ENCODE measurements at places on chromosomes 7 and 10.

DNA sequence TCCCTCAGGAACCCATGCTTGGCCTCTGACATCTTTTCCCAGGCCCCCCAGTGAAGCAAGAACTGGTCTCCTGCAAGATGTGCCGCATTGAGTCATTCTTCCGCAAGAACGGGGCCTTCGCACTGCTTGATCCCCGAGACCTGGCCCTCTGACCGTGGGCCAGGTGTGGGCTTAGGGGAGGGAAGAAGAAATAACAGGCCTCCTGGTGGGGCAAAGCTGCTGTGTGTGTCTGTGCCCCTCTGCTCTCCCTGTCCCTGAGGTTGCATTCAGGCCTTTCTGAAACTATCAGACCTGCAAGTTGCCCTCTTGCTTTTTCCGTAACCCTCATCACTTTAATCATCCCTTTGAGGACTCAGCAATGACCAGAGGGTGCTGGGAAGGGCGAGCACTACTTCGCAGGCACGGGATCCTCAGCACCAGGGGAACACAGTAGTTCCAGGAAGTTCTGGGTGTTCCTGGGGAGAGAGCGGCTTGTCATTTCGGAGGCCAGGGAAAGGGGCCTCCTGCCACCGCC, 6.0 kb downstream of the ATP6V1F start:
- no peak for DNase-seq

- no peak for DNase-seq
Observed at GRCh38 chr7:11427686-11428273, 404.2 kb downstream of the THSD7A start.

DNA sequence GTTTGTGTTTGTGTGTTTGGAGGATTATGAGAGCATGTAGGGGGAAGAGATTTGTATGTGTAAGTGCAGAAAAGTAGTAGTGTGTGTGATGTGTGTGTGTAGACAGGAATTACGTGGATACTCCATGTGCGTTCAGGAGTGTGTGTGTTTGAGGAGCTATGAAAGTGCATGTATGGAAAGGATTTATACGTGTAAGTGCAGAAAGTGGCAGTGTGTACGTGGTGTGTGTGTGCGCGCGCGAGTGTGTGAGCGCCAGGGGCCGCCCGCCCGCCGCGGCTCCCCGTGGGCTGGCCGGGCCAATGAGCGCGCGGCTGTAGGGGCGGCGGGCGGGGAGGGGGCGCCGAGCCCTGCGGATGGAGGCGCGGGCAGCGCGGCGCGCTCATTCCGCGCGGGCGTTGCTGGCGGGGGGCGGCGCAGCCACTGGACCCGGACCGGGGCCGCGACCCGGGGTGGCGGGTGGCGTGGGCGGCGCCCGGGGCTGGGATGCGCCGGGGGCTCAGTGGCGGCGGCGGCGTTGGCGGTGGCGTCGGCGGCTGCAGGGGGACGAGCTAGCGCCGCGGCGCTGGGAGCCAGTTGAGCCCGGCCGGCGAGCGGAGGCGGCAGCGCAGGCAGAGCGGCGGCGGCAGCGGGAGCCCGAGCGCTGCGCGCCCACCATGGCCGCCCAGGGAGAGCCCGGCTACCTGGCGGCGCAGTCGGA, at the start of gene BICC1:
BICC1 (plus strand) TSS at position 382 of the 697 bp plus-strand sequence; CDS start at position 654, 272 bp downstream.
- DNase-seq: peak; percentile 84

DNA sequence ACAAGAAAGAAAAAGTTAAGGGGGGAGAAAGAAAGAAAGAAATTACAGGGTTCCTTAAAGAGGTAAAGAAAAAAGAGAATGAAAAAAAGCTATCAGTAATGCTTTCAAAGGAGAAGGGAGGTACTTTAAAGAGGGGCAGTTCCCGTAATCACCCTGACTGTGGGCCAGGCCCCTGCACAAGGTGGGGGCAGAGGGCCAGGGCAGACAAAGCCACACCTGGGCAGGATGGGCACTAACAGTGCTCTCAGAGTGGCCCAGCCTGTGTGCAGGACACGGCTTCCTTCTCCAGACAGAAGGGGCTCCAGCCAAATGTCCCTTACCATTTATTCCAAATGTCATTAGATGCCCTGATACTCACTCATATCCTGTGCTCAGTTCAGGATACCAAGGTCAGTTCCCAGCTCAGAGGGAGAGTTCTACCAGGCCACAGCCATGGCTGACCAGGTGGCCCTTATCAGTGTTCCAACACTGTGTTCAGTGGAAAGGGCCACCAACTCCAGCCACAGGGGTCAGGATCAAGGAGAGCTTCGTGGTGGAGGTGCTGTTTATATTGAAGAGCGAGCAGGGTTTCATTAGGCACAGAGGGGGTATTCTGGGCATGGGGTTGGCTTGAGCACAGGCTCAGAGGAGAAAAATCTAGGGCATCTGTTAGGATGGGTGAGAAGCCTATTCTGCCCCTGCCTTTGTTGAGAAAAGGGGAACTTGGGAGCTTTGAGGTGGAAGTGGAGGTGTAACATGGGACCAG, 29.9 kb downstream of the DPCD start:
- DNase-seq: no peak

DNA sequence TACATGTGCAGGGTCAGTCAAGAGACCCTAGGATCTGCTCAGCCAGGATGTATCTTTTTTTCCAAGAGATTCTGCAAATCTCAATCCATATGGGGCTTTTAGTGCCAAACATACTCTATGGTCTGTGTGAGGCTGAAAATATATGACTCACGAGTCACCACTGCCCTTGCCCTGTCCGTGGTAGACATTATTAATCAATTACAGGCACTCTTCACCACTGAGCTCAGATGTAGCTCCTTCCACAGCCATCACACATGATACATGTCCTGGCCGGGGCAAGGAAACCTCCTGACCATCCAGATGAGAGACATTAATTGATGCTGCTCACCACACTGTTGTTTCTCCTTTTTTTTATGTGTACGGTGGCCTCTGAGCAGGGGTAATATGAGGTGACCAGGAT, 90.2 kb upstream of the RET start:
- DNase-seq: no peak

GRCh38 chr7:5397736-5398135, 25.9 kb downstream of the TNRC18 start:
- no peak for DNase-seq

- no peak for DNase-seq
Observed at GRCh38 chr10:30371954-30372353, 22.9 kb upstream of the MTPAP start.

- DNase-seq: no peak
Observed at GRCh38 chr10:108913300-108913699, 1010.0 kb downstream of the XPNPEP1 start.

- peak; percentile 64 for DNase-seq
Observed at GRCh38 chr10:86364491-86365345, 1.9 kb downstream of the GRID1 start.

GRCh38 chr7:34131371-34131770, 226.0 kb downstream of the BMPER start:
- no peak for DNase-seq

DNA sequence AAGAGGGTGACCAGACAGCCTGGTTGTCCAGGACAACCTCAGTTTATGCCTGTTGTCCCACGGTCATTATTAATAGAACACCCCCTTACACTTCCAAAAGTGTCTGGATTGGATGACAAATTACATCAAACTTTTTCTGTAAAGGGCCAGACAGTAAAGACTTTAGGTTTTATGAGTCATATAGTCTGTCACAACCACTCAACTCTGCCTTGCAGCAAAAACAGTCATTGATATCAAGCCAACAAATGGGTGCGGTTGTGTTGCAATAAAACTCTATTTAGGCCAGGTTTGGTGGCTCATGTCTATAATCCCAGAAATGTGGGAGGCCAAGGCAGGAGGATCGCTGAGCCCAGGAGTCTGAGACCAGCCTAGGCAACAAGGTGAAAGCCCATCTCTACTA, 66.7 kb upstream of the ATP6V0A4 start:
- DNase-seq: no peak

- DNase-seq: no peak
Observed at GRCh38 chr10:5641501-5641900, 24.9 kb downstream of the ASB13 start.

DNA sequence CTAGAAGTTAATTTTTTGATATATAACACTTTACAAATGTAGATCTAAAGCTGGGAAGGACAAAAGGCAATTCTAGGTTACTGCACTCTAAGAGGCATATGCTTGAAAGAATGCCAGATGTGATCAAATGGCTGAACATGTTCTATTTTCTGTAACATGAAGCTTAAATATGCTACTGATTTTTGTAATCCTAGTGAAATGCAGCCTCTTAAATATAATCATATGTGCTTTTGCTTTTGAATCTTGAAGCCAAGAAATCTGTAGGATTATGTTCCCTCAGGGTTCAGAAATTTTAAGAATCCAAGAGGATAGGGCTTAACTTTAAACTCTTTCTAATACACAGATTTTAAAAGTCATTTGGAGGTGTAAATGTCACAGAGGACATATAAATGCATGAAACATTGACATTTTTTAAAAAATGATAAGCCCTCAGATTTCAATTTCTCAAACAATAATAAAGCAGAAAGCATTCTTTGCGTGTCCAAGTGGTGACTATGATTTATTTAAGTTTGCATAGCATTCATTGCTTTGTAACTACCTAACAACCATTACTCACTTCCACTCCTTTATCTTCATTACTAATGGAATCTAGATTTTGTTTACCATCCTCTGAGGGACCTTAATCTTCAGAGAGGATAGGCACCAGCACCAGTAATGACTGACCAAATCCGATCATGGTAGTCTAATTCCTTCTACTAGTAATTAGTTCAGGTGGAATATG, 170.4 kb downstream of the MAGI2 start:
- DNase-seq: no peak

- no peak for DNase-seq
Observed at GRCh38 chr10:79403441-79404230, 41.8 kb downstream of the ZCCHC24 start.

GRCh38 chr7:127557803-127558202, 27.6 kb downstream of the GCC1 start:
- DNase-seq: no peak

- no peak for DNase-seq
Observed at GRCh38 chr7:92598310-92598981, 8.3 kb upstream of the FAM133B start.

GRCh38 chr10:8280946-8281345, 226.5 kb downstream of the GATA3 start:
- DNase-seq: no peak

DNA sequence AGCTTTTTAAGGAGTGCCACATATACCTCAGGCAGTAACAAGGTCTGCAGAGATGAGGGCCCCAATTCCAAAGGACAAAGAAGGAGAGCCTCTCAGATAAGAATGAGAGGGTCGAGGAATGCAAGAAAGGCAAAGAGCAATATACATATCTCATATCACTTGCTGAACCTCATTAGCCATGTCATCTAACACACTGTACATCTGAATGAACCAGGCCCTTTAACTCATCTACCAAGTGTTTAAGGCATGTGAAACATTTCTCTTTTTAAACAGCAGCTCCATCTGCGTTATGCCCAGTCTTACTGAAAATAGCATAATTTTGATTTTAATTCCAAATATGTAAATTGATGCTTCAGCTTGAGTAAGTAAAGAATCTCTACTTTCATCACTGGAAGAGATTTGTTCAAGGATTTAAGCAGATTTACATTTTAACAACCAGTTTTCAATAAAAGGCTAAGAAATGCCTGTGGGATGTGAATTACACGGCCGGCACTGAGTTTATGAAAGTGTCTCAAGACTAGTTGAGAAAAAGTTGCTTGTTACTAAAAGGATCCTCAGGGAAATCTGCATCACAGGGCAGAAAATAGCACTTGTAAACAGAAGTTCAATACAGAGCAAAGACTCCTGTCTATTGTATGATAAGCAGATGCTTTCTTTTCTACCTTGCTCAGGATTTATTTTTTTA, 123.8 kb upstream of the SLC26A5 start:
- DNase-seq: no peak

DNA sequence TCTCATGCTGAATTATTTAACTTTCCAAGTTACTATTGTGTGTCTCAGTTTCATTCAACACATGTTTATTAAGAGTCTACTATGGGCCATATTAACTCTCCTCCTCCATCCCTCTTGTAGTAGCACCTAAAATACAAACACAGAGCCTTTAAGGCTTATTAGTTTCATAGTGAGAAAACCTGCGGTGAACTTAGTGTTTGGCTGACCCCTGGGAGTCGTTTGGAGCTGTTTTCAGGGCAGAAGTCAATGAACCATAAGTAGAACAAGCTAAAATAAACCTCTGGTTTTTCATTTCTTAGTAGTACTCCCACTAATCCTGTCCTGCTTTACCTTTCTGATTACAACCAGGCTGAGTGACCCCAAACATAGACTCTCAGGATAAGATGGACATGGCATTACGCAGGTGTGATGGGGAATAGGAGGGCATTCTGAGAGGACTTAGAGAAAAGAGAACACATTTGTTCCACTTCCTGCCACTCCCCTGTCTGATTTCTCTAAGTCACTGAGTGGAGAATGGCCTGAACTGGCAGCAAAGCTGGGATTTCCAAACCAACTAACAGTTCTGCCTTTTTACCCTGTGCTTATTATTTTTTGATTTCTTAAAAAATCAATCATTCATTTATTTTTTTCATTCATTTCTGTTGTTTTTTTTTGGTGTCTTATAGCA, 74.5 kb downstream of the LRMDA start:
- DNase-seq: no peak

GRCh38 chr7:155870334-155871180, 58.3 kb upstream of the SHH start:
- DNase-seq: peak; percentile 44

GRCh38 chr10:132405463-132405991, 8.5 kb downstream of the PWWP2B start:
- DNase-seq: no peak

DNA sequence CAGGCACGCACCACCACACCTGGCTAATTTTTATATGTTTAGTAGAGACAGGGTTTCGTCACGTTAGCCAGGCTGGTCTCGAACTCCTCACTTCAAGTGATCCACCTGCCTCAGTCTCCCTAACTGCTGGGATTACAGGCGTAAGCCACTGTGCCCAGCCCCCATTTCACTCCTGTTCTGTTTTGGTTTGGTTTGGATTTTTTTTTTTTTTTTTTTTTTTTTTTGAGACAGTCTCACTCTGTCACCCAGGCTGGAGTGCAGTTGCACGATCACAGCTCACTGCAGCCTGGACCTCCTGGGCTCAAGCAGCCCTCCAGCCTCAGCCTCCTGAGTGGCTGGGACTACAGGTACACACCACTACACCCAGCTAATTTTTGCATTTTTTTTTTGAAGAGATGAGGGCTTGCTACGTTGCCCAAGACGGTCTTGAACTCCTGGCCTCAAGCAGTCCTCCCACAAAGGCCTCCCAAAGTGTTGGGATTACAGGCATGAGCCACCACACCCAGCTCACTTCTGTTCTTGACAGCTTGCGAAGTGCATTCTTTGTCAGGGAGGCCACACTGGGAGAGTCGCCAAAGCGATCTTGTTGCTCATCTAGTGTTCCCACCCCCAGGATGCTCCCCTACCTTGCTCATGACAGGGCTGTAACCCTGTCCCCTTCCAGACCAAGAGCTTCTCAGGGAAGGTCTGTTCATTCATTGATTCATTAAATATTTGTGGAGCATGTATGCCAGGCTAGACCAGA, 229.1 kb downstream of the CUX1 start:
- no peak for DNase-seq
